ENCODE measurements at places on chromosomes 7 and 10.

DNA sequence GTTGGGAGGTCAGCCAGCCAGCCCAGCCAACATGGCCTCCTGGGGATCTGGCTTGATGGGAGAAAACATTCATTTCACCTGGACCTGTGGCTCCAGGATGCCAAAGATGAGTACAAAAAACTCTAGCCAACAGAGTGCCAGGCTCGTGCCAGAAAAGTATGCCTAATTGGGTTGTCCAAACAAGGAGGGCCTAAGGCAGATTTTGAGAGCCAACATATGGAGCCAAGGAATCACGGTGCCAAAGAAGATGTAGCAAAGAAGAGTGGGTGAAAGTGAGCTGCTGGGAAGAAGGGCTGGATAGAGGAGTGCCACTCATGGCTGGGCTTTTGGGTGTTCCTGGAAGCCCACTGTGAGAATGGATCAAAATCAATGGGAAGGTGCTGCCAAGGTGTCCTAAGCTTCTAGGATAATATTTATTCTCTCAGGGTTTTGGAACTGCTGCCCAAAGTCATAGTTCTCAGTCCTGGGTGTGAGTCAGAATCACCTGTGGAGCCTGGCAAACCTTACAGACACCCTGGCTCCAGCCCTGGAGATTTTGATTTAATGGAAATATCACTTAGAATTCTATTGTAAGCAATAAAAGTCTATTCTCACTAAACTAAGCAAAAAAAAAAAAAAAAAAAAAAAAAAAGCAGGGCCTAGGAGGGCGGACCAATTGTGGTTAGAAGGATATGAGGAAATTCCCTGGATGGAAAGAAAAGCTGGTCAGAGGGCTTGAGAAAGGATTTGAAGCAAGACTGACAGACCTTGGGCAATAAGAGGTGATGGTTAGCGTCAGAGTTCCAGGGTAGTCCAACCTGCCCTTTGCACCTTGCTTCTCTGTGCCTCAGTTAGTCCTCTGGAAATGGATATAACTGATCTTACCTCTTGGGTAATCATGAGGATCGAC, 182.2 kb upstream of the PRR15 start:
- no peak for DNase-seq

- no peak for DNase-seq
Observed at GRCh38 chr10:124735491-124736286, 8.5 kb downstream of the FAM53B start.

DNA sequence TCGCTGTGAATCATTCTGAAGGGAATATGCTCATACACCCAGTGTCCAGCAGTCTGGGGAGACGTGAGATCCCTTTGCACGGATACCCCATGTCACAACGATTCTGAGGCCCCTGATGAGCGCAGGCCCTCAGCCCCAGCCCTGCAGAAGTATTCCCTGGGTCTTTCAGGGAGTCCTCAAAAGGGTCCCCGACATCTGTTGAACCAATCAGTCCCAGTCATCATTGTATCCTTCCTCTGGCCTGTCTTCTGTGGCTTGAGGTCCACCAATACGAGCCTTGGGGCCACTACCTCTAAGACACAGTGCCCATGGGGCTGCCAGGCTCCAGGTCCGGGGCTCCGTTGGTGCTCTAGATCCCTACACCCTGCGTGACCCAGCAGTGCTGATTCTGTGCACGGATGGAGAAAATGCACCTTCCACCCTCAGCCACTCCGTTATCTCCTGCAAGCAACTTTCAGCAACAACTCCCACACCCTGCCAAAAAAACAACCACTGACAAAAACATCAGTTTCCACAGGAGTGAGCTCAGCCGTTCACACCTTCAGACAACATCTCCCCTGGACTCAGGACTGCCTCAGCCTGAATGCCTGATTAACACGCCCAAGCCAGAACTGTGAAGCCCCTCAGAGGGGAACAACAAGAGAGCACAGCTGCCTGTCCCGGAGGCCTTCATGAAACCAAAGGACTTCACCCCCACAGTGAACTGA, 46.9 kb upstream of the KDM7A start:
- DNase-seq, result no peak

DNA sequence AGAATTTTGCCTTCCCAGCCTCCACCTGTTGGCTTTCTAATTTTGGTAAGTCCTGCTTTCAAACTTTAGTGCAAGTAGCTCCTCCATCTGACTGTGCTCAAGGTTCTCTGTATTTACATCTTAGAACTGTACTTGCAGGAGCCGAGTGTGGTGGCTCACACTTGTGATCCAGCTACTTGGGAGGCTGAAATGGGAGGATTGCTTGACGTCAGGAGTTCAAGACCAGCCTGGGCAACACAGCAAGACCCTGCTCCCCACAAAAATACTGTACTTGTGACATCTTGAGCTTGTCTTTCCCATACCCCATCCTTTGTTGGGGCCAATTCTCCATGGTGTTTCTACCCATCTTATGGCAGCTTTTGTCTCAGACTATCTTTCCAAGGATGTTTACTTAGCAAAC, 4.7 kb upstream of the VDAC2 start:
- no peak for DNase-seq

GRCh38 chr10:121813857-121814256, 114.0 kb downstream of the ATE1 start:
- DNase-seq, result no peak

DNA sequence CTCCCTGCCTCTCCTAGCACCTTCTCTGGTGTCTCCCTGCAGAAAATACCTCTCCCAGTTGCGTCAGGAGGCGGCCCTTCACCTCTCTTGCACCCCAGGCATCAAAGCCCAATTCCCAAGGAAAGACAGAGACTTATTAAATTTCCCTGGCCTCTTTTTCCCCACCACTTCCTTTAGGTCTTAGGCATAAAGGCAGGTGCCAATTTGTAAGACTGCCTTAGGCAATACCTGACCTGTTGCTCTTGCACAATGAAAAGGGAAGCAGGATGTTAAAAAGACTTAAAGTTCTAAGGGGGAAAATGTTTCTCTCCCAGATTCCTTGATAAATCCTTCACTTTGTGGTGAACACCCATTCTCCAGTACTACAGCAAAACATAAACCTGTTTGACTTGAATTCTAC, 186.7 kb downstream of the SLC25A13 start:
- no peak for DNase-seq

DNA sequence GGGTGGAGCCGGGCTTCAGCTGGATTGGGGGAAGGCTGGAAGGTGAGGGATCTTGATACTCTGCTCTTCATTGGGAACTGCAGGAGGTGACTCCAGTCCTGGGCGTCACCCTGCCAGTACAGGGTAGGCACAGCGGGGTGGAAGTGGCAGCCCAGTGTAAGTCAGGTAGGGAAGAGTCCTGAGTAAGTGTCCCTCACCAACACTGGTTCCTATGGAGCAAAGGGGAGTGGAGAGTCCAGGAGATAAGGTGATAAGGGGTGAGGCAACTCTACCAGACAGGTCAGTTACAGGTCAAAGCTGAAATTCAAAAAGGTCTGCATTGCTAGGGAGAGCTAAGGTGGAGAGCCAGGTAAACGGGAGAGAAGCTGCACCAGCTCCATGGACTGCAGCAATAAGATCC, 145.6 kb upstream of the NFE2L3 start:
- DNase-seq, result no peak

- no peak for DNase-seq
Observed at GRCh38 chr10:122298598-122299301, 27.7 kb downstream of the BTBD16 start.

- no peak for DNase-seq
Observed at GRCh38 chr7:132709971-132710567, 133.8 kb upstream of the PLXNA4 start.

DNA sequence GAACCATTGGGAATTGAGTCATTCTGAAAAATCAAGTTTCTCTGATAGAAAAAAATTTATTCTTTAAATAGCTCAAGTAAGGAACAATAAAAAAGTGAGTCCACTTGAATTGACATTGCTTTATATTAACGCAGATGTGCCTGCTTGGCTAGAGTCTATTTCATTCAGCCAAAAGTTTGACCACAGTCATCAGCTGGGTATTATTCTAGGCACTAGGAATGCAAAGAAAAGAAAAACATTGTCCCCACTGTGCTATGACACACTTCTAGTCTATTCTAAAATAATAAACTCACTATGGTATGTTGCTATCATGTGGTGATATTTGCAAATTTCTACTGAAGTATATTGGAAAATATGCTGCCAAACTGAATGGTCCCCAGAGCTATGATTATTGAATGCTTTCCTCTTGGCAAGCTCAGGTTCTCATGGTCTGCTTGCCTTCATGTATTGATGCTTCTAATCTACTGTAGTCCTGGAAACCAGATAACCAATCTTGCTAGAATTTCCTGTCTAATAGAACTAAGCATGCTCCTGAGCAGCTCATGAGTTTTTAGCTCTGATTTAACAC, 8.3 kb downstream of the SFRP4 start:
- no peak for DNase-seq
